ENCODE measurements at places on chromosomes 4 and X. TPM values are rescaled to one million over a fixed set of nuclear protein-coding genes. Genes with fewer than 3 reads are reported as not detected.

The PHKA1 gene
- 6.8 TPM for polyA plus RNA-seq

GRCh38 chr4:45795135-45795534 is 328.7 kb downstream of the GABRG1 start:
- DNase-seq = no peak

DNA sequence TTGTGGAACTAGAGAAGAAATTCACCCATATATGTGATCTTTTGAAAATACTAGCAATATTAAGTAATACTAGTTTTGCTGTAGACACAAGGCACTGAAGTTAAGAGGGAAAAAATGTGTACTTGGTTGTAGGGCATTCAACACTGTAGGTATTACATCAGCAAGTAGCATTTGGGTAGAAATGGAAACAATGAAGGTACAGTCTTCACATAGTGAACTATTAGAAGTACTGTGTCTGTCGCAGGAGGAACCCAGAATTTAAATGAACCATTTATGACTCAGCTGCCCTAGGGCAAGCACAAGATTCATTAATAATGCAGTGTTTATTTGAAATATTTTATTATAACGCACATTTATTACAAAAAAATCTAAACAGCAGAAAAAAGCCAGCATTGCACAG is 572.7 kb upstream of the TENM3 start:
- no peak for DNase-seq

The DUSP21 gene
- not detected for polyA plus RNA-seq

The MAGEB2 gene
- not detected for polyA plus RNA-seq

The NSG1 gene
- not detected for polyA plus RNA-seq

DNA sequence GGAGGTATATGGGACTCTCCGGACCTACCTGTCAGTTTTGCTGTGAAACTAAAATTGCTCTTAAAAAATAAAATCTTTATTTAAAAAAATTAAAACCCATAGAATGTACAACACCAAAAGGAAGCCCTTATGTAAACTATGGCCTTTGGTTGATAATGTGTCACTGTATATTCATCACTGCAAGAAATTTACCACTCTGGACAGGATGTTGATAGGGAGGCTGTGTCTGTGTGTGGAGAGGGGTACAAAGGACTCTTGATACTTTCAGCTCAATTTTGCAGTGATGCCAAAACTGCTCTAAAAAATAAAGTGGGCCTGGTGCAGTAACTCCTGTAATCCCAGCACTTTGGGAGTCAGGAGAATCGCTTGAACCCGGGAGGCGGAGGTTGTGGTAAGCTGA is 2.9 kb upstream of the ZMYM3 start:
- DNase-seq = no peak

DNA sequence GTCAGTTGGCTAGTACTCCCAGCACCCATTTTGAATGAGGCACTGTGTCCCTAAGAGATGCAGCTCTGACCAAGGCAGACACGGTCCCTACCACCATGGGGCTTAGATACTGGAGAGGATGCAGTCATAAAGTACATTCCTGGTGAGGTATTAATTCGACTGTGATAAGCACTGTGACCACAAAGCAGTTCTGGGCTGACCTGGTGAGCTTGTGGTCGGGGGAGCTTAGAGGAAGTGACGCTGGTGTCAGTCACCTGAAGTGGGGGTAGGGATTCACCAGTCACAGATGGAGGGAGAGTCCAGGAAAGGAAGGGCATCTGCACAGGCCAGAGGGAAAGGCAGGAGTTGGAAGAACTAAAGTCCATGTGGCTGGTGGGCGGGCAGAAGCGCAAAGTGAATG is 15.8 kb upstream of the CLTRN start:
- DNase-seq = no peak

- DNase-seq = no peak
These were observed 857.4 kb upstream of the HTR2C start for GRCh38 chrX:113726466-113726865.

- DNase-seq = no peak
These were observed at the start of gene UNC5C for GRCh38 chr4:95548738-95549245. UNC5C (minus strand) TSS chr4:95548973.

The COL25A1 gene
- polyA plus RNA-seq = not detected

The SCML1 gene
- polyA plus RNA-seq = 98.2 TPM
